Activated naive CD4-positive, alpha-beta T cell treated with Interleukin-2 at 50 U/mL for 16 hours (primary cell): ENCODE measurements at places on chromosomes 12 and 14.

GRCh38 chr12:96578526-96579125 lies 89.2 kb downstream of the CFAP54 start:
- no peak for DNase-seq

- DNase-seq: no peak
Measured at GRCh38 chr12:128269181-128269591, 2.2 kb downstream of the TMEM132C start.

GRCh38 chr12:57072661-57073060 lies 5.9 kb downstream of the NEMP1 start:
- DNase-seq: no peak

- DNase-seq: no peak
Measured at GRCh38 chr12:57116580-57117281, 5.6 kb upstream of the STAT6 start.
